ENCODE measurements at places on chromosomes 6 and 20.
A peak's percentile ranks its signal among the peaks of the same experiment; 100 is the strongest.

DNA sequence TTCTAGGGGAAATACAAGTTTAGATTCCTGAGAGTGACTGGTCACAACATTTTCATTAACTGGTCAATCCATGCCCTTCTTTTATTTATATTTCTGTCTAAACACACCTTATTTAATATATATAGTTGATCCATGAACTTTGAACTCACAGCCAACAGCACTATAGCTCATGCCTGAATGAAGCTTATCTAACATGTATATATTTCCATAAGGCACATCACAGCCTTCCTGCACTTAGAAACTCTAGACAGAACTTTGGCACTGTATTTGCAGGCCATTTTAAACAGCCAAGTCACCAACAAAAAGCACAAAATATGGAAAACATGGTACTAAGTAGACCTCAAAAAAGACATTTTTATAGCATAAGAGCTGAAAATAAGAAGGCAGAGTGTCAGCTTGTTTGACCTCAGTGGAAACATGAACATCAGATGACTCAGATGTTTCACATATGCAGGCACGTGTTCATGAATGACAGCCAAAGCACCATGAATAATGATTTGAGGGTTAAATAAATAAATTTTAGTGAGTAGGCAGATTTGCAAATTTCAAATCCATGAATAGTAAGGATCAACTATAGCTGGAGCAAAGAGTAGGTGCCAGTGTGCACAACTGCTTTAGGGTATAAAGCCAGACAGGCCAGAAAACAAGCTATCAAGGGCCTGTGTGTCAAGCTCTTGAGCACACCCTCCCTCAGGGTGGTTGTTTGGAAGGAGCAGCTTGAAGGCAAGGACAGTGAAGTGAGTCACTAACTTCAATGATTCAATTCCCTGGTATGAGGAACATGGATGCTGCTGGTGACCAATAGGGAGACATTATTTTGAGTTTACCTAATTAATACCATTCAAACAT is 88.9 kb upstream of the NT5E start:
- DNase-seq = no peak

GRCh38 chr6:13175759-13176158 is 152.6 kb downstream of the TBC1D7 start:
- no peak for DNase-seq

GRCh38 chr20:44415833-44416715 is 59.6 kb upstream of the TTPAL start:
- no peak for DNase-seq

GRCh38 chr6:6583836-6584235 is 4.7 kb upstream of the LY86 start:
- peak; percentile 6 for DNase-seq

- DNase-seq = no peak
These were observed 127.1 kb upstream of the MLIP start for GRCh38 chr6:53984163-53984562.

GRCh38 chr20:50388733-50389437 is 121.3 kb upstream of the PTPN1 start:
- no peak for DNase-seq
